Right lobe of liver (tissue), 6 donors: ENCODE measurements at places on chromosomes 5 and 9. TPM values are rescaled to one million over a fixed set of nuclear protein-coding genes. Genes with fewer than 3 reads are reported as not detected.

PRLR gene
- total RNA-seq = 15.6 TPM

BARHL1 gene
- not detected for total RNA-seq

GABBR2 gene
- total RNA-seq = not detected

IGFBPL1 gene
- not detected for total RNA-seq

MAMDC2 gene
- 0.37 TPM for total RNA-seq

ASS1 gene
- 1,036 TPM for total RNA-seq

SH3GL2 gene
- not detected for total RNA-seq

DNA sequence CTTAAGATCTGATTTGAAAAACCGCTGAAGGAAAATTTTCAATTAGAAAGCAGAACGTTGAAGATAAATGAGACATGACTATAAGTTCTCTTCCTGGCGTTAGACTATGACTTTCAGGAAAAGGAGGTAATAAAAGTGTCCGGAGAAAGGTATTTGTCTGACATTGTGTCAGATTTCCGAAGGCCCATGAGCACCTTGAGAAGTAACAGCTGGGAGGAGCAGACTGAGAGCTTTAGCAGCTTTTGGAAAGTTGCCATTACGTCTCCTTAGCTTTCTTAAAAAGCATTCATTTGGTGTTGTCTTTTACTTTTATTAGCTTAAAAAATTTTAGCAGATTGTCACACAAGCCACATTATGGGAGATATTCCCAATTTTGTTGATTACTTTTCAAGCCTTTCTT, 363.5 kb downstream of the NDUFS4 start:
- no peaks in the 10 kb centered on the region for H3K36me3 ChIP-seq
- H3K4me3 ChIP-seq = no peak overlapping the region
- H3K27ac ChIP-seq = no peak overlapping the region
- H3K4me1 ChIP-seq = no peaks in the 10 kb centered on the region
- H3K27me3 ChIP-seq = no peaks in the 10 kb centered on the region

- H3K27ac ChIP-seq = no peak overlapping the region
- H3K4me1 ChIP-seq = peaks cover 6% of the 10 kb centered on the region
- H3K27me3 ChIP-seq = no peaks in the 10 kb centered on the region
- no peak for DNase-seq
- H3K4me3 ChIP-seq = no peak overlapping the region
Measured at GRCh38 chr5:136103118-136103517, 29.5 kb upstream of the SMAD5 start.

DNA sequence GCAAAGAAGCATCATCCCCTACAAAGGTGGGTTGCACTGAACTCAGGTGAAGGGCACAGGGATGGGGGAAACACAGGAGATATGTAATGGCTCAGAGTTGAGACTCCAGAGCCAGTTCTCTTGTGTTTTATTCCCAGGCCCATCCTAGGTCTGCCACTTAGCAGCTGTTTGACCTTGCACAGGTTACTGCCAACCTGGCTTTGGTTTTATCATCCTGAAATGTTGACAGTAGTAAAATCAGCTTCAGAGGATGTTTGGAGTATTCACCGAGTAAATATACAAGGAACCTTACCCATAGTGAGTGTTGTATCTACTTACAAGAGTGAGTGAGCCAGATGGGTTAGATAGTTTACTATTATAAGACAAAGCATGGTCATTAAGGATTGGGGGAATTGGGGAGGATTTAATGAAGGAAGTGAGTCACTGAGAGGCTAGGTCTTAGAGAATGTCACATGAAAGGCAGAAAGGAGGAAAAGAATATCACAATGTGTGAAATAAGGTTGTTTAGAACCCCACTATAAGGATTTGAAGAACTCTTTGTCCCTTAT, 141.3 kb downstream of the MAN2A1 start:
- H3K4me3 ChIP-seq = no peak overlapping the region
- no peak overlapping the region for H3K27ac ChIP-seq
- no peaks in the 10 kb centered on the region for H3K36me3 ChIP-seq
- H3K27me3 ChIP-seq = no peaks in the 10 kb centered on the region

GRCh38 chr9:115758441-115758840, 395.1 kb upstream of the PAPPA start:
- no peaks in the 10 kb centered on the region for H3K27me3 ChIP-seq
- DNase-seq = no peak
- H3K36me3 ChIP-seq = no peaks in the 10 kb centered on the region
- no peak overlapping the region for H3K27ac ChIP-seq
- no peaks in the 10 kb centered on the region for H3K4me1 ChIP-seq

GRCh38 chr5:107554776-107555424, 115.8 kb downstream of the EFNA5 start:
- H3K4me3 ChIP-seq = no peak overlapping the region
- H3K27me3 ChIP-seq = no peaks in the 10 kb centered on the region
- H3K27ac ChIP-seq = no peak overlapping the region

GRCh38 chr5:103059525-103059924, 60.4 kb downstream of the GIN1 start:
- no peaks in the 10 kb centered on the region for H3K4me1 ChIP-seq
- no peaks in the 10 kb centered on the region for H3K27me3 ChIP-seq
- DNase-seq = no peak

- no peak for DNase-seq
- no peaks in the 10 kb centered on the region for H3K4me1 ChIP-seq
- H3K36me3 ChIP-seq = no peaks in the 10 kb centered on the region
- no peak overlapping the region for H3K4me3 ChIP-seq
- H3K27me3 ChIP-seq = no peaks in the 10 kb centered on the region
Measured at GRCh38 chr9:88925481-88925880, 65.8 kb upstream of the S1PR3 start.
